ENCODE measurements at places on chromosomes 3 and 15. TPM values are rescaled to one million over a fixed set of nuclear protein-coding genes. Genes with fewer than 3 reads are reported as not detected.

Gene SLC35G2
- total RNA-seq: 15.6 TPM

DNA sequence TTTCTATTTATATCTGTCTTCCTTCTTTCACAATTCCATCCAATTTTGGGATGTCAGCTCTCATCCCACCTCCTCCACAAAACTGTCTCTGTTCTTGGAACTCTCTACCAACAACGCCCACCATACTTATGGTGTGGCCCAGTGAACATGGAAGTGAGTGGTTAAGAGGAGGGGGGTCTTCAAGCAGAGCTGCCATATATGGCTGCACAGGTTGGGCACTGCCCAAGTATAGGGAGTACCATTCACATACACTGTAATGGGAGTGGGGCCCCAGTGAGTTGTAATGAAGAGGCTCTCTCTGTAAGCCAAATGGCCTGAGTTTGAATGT is 7.9 kb upstream of the CAMK1 start:
- no peak for DNase-seq

DNA sequence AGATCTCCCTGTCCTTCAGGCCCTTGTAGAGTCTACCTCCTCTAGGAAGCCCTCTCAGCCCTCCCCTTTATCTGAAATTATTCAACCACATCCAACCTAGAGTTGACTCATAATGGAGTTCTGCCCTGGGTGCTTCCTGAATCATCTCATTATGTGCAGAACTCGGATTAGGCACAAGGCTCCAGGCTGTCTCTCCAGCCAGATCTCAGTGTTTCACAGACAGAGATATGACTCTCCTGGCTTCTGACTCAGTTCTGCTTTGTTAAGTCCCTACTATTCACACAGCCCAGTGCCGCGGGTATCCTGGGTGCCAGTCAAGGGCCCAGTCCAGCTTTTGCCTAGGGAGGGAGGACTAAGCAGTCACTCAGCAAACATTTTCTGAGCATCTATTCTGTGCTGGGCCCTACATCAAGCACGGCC is 9.3 kb downstream of the STRA6 start:
- no peak for DNase-seq

- DNase-seq: no peak
These were observed 3.0 kb upstream of the IFT57 start for GRCh38 chr3:108225221-108225620.

DNA sequence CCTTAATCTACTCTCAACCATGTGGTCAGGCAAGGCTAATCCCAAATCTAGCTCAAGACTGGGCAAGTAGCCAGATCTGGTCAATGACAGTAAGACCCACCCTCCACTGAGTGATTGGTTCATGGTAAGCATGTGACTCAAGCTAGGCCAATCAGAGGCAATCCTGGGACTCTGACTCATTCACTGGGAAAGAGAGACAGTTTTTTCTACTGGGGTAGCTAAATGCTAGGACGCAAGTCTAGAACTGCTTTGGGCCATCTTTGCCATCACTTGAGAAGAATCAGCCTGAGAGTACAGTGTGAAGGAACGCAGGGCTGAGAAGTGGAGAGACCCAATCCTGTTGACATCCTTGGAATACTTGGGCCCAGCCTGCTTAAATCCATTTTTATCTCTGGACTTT is 9.4 kb upstream of the RAD18 start:
- DNase-seq: no peak

DNA sequence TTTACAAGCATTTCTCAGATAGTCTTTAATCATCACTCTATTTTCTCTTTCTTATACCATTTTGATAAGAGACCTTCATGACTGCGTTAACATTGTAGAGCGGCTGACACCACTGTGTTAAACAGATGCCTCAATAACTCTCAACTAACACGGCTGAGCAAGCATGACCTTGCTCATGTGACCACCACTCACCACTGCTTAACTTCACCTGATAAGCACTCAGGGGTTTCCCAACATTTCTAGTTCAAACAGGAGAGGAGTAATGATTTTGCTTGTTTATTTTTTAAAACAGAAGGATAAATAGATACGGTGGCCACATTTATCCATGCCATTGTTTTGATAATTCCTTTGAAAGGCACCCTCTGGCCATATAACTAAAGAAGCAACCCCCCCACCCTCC is 37.7 kb upstream of the TMEM45A start:
- no peak for DNase-seq

- DNase-seq: no peak
These were observed 242.9 kb downstream of the LPP start for GRCh38 chr3:188396900-188397299.

DNA sequence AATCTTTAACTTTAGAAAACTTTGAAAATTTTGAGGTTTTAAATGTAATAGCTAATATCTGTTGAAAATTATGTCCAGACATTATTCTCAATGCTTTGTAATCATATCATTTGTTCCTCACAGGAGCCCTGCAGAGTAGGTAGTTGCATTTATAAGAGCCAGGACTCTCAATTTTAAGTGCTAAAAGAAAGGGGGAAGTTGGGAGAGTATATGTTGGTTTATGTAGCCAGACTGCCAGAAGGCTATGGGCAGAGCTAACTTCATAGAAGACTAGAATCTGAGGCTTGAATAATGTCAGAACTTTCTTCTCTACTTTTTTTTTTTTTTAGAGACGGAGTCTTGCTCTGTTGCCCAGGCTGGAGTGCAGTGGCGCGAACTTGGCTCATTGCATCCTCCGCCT is 9.1 kb downstream of the VPS8 start:
- DNase-seq: no peak

DNA sequence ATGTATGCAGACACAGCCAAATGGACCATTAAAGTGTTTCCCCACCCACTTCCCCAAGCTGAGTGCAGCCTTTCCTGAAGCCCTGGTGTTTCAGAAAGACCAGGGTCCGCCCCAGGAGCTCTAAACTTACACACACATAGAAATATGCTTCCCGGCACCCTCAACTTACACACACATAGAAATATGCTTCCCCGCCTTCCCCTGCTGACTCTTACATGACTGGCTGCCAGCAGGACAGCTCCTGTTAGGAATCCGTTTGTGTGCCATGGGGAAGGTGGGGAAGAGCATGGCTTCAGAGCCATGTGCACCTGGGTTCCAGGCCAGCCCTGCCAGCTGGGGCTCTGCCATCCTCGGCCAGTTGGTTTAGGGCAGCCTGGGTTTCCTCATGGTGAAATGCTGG is 3.6 kb downstream of the CLEC3B start:
- DNase-seq: no peak

GRCh38 chr3:43910750-43911149 is 220.0 kb downstream of the ABHD5 start:
- no peak for DNase-seq

- no peak for DNase-seq
These were observed 243.9 kb downstream of the ZBTB20 start for GRCh38 chr3:114903213-114903612.

DNA sequence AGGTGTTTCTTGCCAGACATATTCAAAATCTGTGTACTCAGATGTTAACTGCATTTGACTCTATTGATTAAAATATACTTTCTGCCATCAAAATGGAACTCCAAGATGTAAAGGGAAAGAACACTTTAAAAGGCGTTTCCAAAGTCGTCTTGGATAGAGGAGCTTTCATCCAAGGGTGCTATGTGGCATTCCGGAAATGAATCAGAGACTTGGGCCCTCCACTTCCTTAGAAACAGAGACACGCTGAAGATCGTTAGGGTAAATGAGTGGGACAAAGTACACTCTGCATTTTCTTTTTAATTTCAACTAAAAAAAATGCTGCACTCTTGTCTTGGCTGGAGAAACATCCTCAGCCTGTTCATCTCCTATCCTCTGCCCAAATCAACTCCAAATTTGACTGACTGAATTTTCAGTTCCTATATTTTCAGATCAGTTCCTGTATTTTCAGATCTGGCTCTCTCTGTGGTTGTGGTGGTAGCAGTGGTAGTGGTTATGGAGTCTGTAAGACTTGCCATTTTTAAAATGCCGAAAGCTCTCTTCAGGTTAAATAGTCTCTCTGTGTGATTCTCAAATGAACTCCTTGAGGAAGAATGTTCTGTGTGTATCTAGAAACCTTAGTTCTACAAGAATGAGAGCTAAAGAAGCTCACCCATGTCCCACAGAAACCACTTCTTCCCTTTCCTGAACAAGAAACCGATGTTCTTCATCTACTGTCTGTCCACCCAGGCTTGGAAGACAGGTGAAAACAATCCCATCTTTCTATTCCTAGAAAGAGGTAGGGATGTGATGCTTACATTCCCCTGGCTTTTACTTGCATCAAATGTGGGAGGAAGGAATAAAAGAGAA is 156.8 kb upstream of the ICE2 start:
- peak; percentile 67 for DNase-seq

GRCh38 chr3:179037351-179037750 is 34.3 kb downstream of the ZMAT3 start:
- DNase-seq: no peak

Gene CEMIP
- total RNA-seq: 0.11 TPM

Gene TMEM212
- total RNA-seq: not detected

DNA sequence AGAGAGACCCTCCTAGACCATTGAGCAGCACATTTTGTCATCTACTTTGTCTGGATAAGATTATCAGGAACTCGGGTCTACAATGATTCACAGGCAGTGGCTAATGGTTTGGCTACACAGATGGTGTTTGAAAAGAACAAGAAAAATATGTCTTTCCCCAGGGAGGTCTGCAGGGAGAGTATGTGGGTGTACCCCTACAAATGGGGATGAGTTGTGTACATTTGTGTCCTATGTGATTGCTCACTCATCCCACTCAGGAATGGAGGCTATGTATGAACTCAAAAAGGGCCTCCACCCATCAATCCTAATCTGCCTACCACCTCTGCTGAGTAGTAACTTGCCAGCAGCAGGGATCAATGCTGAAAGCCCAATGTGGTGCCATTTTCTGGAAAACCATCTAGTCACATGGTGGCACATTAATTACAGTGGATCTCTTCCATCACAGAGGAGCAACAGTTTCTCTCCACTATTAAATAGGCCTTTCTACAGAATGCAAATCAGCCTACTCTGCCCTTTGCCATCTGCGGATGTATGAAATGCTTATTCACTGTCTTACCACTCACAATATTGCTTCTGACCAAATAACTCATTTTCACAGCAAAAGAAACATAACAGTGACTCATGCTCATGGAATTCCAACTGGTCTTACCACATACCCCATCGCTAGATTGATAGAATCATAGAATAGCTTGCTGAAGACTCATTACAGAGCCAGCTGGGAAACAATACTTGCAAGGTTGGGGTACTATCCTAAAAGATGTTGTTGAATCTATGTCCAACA is 48.3 kb upstream of the TRIM42 start:
- DNase-seq: peak; percentile 15

GRCh38 chr15:25410649-25411048 is 28.2 kb downstream of the UBE3A start:
- DNase-seq: no peak

- no peak for DNase-seq
These were observed 131.4 kb downstream of the THRB start for GRCh38 chr3:24363242-24363641.

Gene PARP15
- 0.07 TPM for total RNA-seq

Gene IQCF5
- total RNA-seq: not detected

Gene CCR9
- not detected for total RNA-seq

Gene LMOD3
- not detected for total RNA-seq

GRCh38 chr15:68379759-68380290 is 52.1 kb downstream of the ITGA11 start:
- no peak for DNase-seq

- no peak for DNase-seq
These were observed 613.6 kb upstream of the CBLB start for GRCh38 chr3:106482451-106482850.

DNA sequence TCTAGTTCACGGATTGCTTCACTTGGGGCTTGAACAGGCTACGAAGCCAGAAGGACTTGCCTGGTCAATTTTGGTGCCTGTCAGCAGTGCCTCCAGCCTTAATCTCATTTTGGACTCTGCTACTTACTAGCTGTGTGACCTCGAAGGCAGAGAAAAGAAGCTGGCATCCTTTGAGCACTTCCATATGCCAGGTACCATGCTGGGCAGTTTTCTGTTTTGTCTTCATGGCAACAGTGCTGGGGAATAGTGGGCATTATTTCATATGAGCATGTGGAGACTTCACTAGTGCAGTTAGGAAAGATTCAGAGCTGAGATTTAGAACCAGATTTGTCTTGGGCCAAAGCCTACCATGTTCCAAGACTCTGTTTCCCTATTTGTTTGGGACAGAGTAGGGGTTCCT is 92.2 kb downstream of the LRTM1 start:
- no peak for DNase-seq

DNA sequence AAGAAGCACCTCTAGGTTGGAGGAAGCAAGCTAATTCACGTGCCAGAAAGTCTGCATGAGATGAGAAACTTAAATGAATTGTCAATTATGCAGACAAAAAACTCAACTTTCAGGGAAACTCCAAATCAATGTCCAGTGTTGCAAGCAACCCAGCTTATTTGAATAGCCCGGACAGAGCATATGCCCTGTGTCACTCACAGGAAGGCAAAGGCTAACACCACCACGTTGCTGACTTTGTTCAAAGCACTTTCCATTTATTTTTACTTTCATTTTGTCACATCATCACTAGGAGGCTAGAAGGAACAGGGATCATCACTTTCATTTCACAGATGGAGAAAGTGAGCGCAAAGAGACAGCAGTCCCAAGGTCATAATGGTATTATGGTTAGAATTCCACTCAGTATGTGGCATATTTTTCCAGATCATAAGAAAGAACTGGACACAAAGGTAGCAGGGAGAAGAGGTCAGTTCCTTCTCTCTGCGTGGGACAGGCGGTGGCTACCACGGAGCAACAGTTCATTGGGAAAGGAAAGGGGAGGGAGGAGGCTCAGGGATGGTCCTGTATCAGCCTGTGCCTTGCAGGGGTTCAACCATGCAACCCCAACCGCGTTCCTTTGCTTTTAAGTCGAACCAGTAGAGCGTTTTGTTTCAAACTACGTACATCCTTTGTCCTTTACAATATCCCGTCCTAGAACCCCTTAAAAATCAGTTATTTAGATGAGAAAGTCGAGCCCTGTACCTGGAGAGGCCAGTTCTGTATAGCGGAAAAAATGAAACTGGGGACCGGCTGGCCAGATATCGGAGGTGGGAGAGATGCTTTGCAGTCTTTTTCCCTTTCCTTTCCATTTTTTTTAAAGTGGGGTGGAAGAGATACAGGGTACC is 1.1 kb downstream of the HEG1 start:
- DNase-seq: no peak

GRCh38 chr3:102165367-102165766 is 269.4 kb upstream of the ZPLD1 start:
- DNase-seq: no peak

DNA sequence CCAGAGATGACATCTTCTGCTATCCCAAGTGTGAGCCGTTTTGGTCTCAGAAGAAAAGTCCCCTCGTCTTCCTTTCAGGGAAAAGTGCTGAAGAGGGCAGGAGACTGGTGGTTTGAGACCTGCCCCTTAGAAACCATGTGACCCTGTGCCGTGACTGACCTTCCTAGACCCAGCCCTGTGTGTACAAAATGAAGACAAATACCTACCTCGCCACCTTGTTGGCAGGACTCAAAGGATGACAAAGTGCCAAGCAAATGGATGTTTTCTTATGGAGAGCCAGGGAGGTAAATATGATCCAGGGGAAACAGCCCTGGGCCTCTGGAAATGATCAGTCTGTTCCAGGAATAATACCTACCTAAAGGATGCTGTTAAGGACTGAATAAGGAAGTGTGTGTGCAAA is 41.3 kb downstream of the FAM174B start:
- no peak for DNase-seq

Gene SH2D7
- not detected for total RNA-seq
